ENCODE measurements at places on chromosomes 4 and X.
A peak's percentile ranks its signal among the peaks of the same experiment; 100 is the strongest.

DNA sequence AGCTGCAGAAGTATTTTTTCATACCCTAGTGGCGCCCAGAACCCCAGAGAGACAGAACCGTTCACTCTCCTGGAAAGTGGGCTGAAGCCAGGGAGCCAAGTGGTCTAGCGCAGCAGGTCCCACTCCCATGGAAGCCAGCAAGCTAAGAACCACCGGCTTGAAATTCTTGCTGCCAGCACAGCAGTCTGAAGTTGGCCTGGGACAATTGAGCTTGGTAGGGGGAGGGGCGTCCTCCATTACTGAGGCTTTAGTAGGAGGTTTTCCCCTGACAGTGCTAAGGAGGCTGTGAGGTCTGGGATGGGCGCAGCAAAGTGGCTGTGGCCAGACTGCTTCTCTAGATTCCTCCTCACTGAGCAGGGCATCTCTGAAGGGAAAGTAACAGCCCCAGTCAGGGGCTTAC is 84.5 kb upstream of the ATXN3L start:
- no peak for DNase-seq

- DNase-seq: peak; percentile 66
Observed at GRCh38 chrX:13053171-13053570, 8.8 kb upstream of the FAM9C start.

DNA sequence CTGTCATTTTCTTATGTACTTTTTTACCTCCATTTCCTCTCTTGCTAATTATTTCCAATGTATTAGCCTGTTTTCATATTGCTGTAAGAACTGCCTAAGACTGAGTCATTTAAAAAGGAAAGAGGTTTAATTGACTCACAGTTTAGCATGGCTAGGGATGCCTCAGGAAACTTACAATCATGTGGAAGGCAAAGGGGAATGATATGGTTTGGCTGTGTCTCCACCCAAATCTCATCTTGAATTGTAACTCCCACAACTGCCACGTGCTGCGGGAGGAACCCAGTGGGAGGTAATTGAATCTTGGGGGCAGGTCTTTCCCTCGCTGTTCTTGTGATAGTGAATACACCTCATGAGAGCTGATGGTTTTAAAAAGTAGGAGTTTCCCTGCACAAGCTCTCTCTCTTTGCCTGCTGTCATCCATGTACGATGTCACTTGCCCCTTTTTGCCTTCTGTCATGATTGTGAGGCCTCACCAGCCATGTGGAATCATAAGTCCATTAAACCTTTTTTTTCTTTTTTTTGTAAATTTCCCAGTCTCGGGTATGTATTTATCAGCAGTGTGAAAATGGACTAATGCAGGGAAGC is 870.0 kb upstream of the INTU start:
- DNase-seq: no peak

DNA sequence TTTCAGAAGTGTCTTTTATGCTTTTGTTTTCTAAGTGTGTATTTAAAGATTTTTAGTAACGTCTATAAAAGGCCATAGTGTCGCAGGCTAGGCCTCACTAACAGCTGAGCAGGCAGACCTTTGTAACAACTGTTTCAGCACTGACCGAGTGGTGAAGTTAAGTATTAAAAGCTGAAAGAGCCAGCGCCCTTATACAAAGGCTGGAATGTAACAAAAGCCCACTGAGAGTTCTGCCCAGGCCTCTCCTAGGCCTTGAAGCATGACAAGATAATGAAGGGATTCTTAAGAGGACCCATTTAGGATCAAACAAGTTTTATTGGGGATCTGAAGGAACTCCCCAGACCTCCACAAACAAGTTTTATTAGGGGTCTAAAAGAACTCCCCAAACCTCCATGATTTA is 722.5 kb upstream of the PRKX start:
- no peak for DNase-seq

DNA sequence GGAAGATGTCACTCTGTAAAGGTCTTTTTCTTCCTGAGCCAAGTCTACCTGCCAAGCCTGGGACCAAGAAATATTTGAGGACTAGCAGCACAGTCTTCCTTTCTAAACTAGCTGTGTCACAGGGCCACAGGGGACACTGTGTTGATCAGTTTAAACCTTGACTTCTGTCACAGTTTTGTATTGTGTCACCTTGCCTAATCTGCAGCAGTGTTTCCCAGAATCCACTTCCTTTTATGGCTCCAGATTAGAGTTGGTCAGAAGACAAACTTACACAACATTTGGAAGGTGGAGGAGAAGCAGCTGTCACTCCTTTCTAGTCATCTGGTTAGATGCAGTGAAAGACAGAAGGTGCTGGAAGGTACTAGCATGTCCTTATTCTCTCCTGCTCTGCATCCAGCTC is 143.1 kb upstream of the BCOR start:
- DNase-seq: no peak

DNA sequence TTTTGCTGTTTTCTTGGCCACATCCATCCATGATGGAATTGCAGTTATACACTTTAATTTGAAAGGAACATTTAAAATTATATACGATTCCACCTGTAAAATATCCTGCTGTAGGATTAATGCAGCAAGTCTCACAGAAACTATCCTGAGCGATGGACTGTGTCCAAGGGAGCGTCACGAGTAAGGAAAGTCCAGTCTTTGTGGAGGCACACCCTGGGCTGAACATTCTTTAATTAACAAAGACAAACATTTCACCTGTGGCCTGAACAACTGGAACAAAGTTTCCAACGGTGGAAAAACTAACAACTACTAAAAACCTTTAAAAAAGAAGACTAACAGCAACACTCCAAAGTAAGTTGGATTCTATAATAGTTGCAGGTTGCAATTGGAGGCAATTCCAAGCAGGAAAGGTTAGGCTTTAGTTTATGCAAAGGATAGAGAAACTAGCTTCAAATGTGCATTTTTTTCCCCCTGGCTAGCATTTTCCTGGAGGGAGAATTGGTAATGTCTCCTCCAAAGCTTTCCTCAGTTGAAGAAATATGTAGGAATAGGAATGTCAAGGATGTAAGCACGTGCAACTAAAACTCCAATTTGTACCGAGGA is 11.0 kb downstream of the EREG start:
- DNase-seq: no peak

- no peak for DNase-seq
Observed at GRCh38 chr4:153141238-153141637, 63.0 kb upstream of the TRIM2 start.

GRCh38 chrX:105116486-105116885 is 104.0 kb downstream of the TEX13A start:
- DNase-seq: no peak

- no peak for DNase-seq
Observed at GRCh38 chrX:78931814-78932213, 13.4 kb upstream of the P2RY10 start.

- DNase-seq: peak; percentile 64
Observed at GRCh38 chr4:95165926-95166524, 382.7 kb downstream of the UNC5C start.

DNA sequence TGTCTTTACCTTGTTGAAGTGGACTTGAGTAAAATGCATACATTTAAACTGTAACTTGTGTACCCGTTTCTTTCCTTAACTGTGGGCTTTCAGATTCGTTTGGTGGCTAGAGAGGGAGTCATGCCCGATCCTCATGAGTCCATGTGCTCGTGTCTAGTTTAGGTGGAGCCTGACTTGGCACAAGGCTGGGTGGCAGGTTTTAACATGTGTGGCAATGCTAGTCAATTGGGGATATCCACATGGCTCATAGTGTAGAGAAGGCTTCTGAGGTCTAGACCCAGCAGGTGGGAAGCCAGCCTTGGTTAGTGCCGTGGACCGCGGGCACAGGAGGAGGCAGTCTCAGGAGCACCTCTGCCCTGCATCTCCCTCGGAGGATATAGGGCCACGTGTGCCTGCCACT is 48.5 kb upstream of the CLCN4 start:
- DNase-seq: no peak

GRCh38 chrX:28351801-28352200 is 235.4 kb upstream of the IL1RAPL1 start:
- DNase-seq: no peak

- no peak for DNase-seq
Observed at GRCh38 chrX:98398542-98398941, 1514.8 kb downstream of the RPA4 start.

DNA sequence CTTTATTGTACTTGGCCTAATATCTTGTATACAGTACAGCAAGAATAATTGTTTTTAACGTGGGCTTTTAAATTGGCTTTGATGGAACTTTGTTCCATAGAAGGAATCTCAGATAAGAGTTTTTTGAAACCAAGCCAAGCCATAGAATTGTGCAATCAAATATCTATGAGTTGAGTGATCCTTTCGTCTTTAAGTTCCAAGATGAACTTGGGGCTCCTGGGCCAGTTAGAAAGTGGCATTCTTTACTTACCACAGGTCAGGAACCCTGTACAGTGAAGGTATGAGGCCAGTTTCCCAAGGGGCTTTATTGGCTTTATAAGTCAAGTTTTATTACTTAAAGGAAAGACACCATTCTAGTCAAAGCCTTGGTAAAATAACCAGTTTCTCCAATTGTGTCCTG is 2104.2 kb downstream of the PCDH7 start:
- no peak for DNase-seq

- DNase-seq: peak; percentile 64
Observed at GRCh38 chrX:68832101-68832416, 3.2 kb downstream of the EFNB1 start.

All from GM12865 (cell line).